ENCODE measurements at places on chromosomes 11 and 22.

DNA sequence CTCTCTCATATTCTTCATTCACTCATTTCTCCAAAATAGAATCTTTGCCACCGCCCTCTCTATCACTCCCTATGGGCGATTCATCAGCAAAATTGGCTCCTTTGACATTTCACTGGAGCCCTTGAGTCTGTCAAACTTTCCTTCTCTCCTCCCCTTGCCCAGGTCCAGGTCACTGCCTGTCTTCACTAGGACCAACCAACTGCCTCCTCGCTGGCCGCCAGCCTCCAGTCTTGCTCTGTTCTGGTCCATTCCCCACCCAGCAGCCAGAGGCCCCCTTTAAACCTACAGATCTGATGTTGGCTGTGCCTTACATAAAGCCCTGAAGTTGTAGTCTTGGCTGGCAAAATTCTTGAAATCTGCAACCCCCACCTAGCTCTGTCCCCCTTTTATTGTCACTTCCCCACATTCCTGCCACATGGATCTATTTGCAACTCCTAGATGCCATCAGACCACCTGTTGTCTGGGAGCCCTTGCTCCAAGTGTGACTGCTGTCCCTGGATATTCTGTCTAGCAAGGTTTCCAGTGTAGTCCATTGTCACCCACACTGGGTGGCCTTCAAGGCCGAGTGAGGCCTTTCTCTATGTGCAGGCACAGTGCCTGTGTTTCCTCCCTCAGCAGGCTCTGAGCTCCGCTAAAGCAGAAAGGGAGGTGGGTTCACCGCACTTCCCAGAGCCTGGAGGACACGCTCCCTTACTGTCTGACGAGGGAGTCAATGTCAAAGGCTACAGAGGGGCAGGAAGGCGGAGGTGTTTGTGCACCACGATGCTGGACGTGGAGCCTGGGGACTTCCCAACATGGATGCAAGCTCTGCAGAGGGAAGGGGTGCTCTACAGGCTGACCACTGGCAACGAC lies 25.5 kb downstream of the MYEOV start:
- DNase-seq = no peak

DNA sequence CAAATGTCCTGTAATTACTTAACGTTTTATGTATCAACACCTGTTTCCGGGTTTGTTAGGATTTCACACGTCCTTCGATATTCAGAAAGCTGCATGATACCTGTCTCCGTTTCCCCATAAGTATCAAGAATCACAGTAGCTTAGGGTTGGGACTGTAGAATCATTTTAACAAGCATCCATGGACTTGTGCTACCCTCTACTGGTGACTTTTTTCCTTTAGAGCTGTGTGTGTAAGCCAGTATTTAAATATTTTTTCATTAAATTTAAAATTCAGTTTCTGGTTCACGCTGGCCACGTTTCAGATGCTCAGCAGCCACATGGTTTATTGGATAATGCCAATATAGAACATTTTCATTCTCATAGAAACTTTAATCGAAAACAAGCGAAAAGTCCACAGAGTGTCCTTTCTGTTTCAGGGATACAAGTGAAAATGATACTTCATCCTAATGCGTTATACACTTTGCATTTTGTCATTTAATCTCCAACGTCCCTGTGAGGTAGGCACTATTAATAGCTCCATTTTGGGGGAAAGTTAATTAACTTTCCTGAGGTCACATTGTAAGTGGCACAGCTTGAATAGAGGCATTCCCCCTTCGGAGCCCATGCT lies 61.5 kb upstream of the SLC25A18 start:
- DNase-seq = no peak

GRCh38 chr22:32313532-32313931 lies 44.1 kb upstream of the RFPL3 start:
- DNase-seq = no peak

GRCh38 chr11:47177229-47177845 lies 658 bp upstream of the ARFGAP2 start:
- DNase-seq = peak; percentile 56
